ENCODE measurements at places on chromosomes 6 and 20. TPM values are rescaled to one million over a fixed set of nuclear protein-coding genes. Genes with fewer than 3 reads are reported as not detected.

DNA sequence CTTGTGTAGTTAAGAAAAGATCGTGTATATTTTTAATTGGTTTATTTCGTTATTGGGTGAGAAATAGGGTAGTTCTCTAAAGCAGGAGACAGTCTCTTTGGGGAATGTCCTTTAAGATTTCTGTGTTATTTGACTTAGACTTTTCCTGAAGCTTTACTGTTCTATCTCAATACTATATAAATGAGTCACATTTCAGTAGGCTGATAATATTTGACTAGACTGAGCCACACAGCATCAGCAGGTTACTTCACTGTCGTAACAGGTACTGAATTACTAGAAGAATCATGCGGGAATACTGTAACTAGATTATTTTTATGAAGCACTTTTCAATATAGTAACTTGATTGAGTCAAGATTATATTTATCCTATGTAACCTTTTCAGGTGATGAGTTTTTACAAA lies 1.4 kb downstream of the SMAP1 start:
- H3K27ac ChIP-seq, result no peak overlapping the region
- no peaks in the 10 kb centered on the region for H3K27me3 ChIP-seq
- H3K4me1 ChIP-seq, result peaks cover 9% of the 10 kb centered on the region
- DNase-seq, result no peak
- no peaks in the 10 kb centered on the region for H3K36me3 ChIP-seq

GRCh38 chr20:1623501-1624205 lies 3.8 kb upstream of the SIRPB1 start:
- H3K4me3 ChIP-seq, result no peak overlapping the region
- no peaks in the 10 kb centered on the region for H3K27me3 ChIP-seq
- no peak for DNase-seq
- no peaks in the 10 kb centered on the region for H3K36me3 ChIP-seq
- H3K27ac ChIP-seq, result no peak overlapping the region

GRCh38 chr20:6126846-6127245 lies 4.0 kb upstream of the FERMT1 start:
- no peaks in the 10 kb centered on the region for H3K36me3 ChIP-seq
- no peak overlapping the region for H3K4me3 ChIP-seq
- no peak for DNase-seq

DNA sequence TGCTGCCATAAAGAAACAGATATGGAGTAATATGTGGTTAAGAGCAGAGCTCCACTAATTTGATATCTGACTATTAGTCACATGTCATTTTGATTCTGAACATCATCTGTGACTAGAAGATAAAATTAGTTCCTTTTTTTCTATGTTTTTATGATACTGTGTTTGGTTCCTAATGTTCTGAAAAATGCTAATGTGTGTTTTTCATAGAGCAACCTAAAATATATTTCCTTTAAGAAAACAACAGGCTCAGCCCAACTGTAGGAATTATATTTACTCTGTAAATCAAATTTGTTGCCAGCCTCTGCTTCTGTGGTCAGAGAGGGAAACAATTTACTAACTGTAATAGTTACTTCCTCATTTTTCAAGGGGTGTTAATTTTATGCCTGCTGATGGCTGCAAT lies 33.3 kb upstream of the TXLNB start:
- H3K27me3 ChIP-seq, result no peaks in the 10 kb centered on the region
- H3K4me3 ChIP-seq, result no peak overlapping the region
- H3K36me3 ChIP-seq, result no peaks in the 10 kb centered on the region
- no peak overlapping the region for H3K27ac ChIP-seq

DNA sequence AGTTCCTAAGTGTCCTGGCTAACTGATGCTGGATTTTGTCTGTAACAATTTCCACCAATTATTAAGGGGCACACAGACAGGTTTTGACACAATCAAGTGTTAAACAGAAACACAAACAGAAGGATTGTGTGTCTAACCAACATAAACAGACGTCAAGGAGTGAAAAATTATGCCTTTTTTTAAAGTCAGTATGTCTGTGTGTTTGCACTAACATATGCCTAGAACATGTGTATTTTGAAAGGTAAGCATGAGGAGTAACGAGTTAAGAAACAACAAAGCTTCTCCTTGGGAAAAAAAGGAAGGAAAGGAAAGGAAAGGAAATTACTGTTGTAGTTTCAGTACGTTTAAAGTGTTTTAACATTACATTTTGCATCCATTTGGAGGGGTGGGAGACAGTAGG lies 466.3 kb upstream of the ID4 start:
- H3K27ac ChIP-seq, result no peak overlapping the region
- no peaks in the 10 kb centered on the region for H3K4me1 ChIP-seq
- H3K4me3 ChIP-seq, result no peak overlapping the region
- H3K27me3 ChIP-seq, result no peaks in the 10 kb centered on the region

GRCh38 chr20:47461120-47461685 lies 40.5 kb upstream of the NCOA3 start:
- peaks cover 16% of the 10 kb centered on the region for H3K4me1 ChIP-seq
- H3K27me3 ChIP-seq, result no peaks in the 10 kb centered on the region
- no peaks in the 10 kb centered on the region for H3K36me3 ChIP-seq
- peak overlapping the region; percentile 3 for H3K27ac ChIP-seq
- no peak overlapping the region for H3K4me3 ChIP-seq

DNA sequence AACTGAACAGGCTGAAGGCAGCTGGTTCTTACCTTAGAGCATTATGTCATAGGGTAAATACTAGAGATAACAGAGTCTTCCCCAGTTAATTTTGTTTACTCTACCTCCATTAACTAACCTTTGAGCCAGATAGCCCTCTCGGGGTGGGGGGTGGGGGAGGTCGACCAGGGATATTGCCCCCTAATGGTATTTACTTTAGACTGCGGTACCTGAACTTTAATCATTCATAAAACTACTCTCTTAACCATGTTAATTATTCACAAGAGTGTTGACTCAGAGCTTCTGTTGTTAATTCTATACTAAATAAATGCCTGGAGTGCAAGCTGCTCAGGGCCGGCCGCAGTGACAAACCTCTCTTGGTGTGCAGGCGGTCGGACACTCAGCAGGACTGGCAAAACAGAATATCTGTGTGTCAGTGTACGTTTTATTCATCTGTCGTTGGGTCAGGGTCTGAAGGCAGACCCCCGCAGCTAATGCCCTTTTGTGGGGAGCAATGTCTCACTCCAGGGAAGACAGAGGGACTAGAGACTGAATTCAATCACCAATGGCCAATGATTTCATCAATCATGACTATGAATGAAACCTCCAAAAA lies 152.4 kb upstream of the COL21A1 start:
- no peaks in the 10 kb centered on the region for H3K36me3 ChIP-seq
- DNase-seq, result no peak
- no peak overlapping the region for H3K4me3 ChIP-seq
- no peaks in the 10 kb centered on the region for H3K27me3 ChIP-seq
- H3K4me1 ChIP-seq, result peaks cover 9% of the 10 kb centered on the region

HDGFL1 gene
- not detected for total RNA-seq

SEC23B gene
- 22.2 TPM for total RNA-seq

Data from thoracic aorta (tissue), 2 donors.